GM06990 (cell line): ENCODE measurements at places on chromosomes 12 and 14.

- DNase-seq = no peak
Measured at GRCh38 chr12:56589783-56590182, 40.3 kb downstream of the BAZ2A start.

DNA sequence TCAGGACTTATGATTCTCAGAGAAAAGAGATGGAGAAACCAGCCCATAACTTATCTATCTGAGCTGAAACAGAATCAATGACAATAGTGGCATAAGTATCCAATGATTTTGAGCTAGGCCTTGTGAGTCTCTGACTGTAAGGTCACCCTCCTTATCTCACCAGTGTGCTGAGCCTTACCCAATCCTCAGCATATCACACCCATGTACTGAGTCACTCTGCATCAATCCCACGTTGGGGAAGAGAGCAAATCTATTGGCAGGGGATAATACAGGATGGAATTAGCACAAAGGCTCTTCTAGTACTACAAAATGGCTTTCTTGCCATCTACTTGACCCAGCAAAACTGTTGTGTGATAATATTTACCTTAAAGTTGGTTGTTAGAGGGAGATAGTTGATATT is 997.8 kb downstream of the NRXN3 start:
- DNase-seq = no peak

GRCh38 chr14:22047115-22047514 is 373.5 kb upstream of the OR4E1 start:
- no peak for DNase-seq

DNA sequence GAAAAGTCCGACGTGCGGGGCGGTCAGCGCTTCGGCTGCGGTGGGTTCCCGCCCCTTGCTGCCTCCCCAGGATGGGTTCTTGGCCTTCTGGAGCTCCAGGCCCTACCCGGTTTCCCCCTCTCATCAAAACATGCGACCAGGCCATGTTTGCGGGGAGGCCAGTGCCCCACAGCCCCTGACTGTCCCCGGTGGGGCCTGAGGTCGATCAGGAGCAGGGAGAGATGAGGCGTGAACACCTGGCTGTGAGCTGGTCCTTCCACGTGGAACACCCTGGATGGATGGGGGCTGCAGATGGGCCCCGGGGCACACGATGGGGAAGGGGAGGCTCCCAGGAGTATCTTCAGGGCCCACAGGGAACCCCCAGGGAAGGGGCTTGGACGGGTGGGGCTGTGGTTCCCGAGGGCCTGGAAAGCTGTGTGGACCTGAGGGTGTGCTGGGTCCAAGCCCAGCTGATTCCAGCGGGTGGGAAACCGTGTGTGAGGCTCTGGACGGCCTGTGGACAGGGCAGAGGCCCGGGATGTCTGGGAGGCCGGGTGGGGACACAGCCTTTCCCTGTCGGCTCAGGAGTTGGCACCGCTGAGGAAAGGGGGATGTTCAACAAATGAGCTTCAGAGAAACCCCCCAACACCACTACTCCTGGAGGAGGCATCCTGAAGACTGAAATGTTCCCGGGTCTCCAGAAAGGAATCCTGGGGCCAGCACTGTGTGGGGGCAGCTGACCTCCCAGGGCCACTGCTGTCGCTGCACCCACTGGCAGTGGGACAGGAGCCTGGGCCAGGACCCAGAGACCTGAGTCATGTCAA is 187.0 kb upstream of the C14orf180 start:
- DNase-seq = no peak

- no peak for DNase-seq
Measured at GRCh38 chr14:89401761-89402160, 15.3 kb downstream of the FOXN3 start.

DNA sequence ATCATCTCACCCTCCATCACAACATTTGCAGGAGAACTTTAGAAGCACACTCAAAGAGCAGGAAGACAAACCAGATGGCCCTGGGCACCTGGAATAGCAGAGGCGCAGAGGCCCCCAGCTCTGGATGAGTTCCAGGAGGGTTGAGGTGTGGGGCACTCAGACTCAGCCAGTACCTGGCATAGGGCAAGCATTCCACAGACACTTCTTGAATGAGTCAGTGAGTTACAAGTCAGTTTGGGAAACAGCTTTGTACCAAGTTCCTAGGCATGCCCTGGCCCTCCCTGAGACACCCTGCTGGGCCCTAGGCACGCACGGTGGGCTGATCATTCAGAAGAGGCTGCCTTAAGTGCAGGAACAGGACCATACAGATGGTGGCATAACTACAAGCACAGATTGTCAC is 54.3 kb downstream of the MAP3K9 start:
- DNase-seq = no peak

GRCh38 chr14:106347890-106348755 is 821.7 kb downstream of the TMEM121 start:
- no peak for DNase-seq

- DNase-seq = no peak
Measured at GRCh38 chr14:103058164-103059055, 1.1 kb upstream of the CDC42BPB start.

GRCh38 chr14:98018628-98019027 is 1221.4 kb downstream of the VRK1 start:
- no peak for DNase-seq

- DNase-seq = peak; percentile 74
Measured at GRCh38 chr12:52903855-52904508, 894 bp downstream of the KRT8 start.

GRCh38 chr12:123122626-123123025 is 28.3 kb downstream of the PITPNM2 start:
- DNase-seq = no peak

GRCh38 chr14:105841022-105842009 is 314.9 kb downstream of the TMEM121 start:
- no peak for DNase-seq

GRCh38 chr14:79438696-79439342 is 772.5 kb downstream of the DIO2 start:
- no peak for DNase-seq

DNA sequence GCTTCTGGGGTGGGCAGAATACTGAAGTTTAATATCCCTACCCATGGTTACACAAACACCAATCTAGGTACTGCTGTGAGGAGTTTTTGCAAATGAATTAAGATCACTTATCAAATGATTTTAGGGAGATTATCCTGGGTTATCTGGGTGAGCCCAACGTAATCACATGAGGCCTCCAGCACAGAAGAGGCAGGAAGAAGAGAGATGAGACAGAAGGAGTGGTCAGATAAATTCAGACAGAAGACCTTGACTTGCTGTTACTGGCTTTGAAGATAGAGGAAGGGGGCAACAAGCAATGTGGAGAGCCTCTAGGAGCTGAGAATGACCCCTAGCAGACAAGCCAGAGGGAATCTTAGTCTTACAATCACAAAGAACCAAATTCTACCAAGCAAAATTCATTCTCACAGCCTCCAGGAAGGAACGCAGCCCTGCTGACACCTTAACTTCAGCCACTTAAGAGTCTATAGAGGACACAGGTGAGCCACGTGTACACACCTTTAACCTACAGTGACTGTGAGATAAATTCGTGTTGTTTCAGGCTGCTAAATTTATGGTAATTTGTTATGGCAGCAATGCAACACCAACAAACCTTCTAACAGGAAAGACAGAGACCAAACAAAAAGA is 49.4 kb downstream of the FERMT2 start:
- no peak for DNase-seq

DNA sequence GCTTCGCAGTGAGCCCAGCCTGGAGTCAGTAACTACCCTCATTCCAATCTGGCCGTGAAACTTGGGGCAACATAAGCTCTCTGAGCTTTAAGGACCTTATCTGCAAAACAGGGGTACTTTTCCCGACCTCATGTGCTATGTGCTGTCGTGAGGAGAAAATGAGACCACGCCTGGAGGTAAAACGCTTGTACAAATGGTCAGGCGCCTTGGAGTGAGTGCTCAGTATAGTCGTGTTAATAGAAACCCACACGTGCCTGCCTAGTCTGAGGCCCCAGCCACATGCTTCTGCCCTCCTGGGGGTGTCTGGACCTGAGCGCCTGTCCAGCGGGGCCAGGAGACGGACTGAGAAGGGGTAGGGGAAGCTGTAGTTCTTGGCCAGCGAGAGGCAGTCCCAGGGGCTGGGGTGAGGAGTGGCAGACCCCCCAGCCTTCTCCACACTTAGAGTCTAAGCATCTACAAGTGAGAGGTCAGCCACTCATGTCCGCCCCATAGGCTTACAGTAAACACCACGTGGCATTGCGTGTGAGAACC is 4.9 kb downstream of the AQP5 start:
- DNase-seq = no peak
